ENCODE measurements at places on chromosomes 12 and 14.

DNA sequence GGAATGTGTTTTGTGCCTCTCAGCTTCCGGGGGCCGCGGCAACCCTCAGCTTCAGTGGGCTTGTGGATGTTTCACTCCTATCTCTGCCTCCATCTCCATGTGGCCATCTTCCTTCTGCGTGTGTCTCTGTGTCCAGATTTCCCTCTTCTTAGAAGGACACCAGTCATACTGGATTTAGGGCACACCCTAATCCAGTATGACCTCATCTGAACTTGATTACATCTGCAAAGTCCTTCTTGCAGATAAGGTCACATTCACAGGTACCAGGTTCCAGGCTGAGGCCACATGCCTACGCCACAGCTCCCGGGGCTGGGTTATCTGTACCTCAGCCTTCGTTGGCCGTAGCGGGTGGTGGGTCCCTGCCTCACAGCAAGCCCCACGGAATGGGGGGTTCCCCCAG is 68.9 kb downstream of the ZNF664 start:
- DNase-seq, result no peak

GRCh38 chr12:2654311-2654710 is 140.5 kb upstream of the FKBP4 start:
- DNase-seq, result no peak

DNA sequence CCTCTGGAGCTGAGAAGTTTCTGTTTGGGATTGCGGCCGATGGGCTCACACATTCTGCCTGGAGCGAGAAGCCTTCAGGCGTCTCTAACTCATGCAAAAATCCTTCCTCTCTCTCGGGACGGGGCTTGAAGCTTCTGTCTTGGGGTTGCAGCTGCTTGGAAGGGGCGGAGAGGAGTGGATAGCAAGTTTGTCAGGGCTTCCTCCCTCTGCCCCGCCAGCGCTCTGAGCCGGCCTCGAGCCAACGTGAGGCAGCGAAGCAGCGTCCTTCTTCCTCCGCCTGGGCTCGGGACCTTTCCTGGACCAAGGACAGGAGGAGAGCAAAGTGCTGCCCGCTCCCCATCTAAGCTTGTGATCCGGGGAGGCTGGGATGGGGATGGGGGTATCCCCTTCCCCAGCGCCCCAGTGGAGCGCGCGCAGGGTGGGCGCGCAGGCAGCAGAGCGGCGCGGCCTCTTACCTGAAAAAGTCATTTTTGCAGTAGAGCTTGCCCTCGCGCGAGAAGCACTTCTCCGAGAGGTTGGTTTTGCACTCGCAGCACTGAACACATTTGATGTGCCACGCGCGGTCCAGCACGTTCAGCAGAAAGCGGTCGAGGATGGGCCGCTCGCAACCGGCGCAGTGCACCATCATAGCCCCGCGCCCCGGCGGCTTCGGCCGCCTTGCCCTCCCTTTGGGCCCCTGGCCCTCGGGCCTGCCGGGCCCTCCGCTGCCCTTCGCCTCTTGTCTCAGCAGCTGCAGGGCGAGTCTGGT is 626 bp downstream of the LHX5 start:
- DNase-seq, result no peak

GRCh38 chr12:112219195-112219594 is 93.8 kb downstream of the TRAFD1 start:
- no peak for DNase-seq

DNA sequence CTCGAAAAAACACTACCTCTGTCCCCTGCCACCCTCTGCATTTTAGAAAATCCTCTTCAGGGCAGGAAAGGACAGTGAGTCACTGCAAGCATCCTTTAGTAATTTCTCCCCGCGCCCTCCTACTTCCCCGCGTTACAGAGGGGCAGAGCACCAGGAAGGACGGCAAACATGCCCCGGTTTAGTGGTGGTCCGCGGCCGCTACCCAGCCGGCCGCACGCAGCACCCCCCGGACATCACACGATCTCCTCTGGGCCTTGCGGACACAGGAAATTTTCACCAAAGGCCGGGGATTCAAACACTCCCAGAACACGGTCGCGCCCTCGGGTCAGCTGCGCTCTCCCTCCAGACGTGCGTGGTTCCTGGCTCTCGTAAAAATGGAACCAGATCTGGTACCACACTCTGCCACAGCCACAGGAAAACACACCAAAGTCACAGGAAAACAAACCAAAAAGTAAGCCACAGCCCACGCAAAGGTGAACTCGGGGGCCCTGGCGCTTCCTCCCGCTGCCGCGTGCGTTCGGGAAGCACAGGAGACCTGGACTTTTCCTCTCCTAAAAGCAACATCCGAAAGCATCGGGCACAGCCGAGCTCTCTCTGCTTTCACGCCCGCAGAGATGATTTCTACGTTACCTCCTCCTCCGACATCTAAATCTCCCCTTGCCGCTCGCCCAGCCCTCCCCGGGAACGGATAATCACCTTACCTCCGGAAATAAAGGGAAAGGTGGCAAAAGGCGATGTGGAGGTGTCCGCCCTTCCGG is 839 bp downstream of the SLC38A1 start:
- DNase-seq, result peak; percentile 28

- DNase-seq, result no peak
Measured at GRCh38 chr12:82383930-82384552, 25.7 kb downstream of the METTL25 start.

DNA sequence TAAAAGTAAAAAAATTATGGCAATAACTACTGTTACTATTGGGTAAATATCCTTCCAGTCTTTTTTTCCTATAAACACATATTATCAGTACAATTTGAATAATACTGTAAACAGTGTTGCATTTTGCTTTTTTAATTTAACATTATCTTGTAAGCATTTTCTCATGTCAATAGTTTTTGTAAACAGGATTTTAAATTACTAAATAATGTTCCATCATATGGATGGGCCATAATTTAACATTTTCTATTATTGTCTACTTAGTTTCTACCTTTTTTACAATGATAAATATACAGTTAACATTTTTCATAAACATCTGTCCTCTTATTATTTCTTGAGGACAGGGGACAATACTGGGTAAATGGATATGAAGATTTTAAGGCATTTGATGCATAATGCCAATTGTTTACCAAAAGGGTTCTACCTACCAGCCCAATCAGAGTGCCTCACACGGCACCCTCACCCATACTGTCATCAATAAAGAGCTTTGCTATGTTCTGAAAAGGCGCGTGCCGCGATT is 759 bp upstream of the ACVR1B start:
- DNase-seq, result no peak

All from T-helper 9 cell (primary cell).